ENCODE measurements at places on chromosomes 4 and X. TPM values are rescaled to one million over a fixed set of nuclear protein-coding genes. Genes with fewer than 3 reads are reported as not detected.

DNA sequence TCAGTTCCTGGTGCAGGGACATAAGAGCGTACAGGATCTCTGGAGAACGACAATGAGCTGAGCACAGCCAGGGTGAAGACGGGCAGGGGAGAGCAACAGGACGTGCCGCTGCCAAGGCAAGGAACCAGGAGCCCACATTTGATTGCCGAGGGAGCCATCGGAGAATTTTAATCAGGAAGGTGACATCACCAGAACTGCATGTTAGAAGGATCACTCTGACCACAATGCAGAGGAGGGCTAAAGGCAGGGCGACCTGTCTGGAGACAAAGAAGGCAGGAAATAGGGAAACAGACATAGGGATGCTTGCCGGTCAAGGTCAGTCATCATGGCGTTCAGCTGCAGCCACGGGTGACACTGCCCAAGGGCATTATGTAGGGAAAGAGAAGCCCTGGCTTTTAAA, 81.4 kb downstream of the RBM47 start:
- no peak for DNase-seq

NXF2B gene
- not detected for total RNA-seq

ITIH6 gene
- not detected for total RNA-seq

DNA sequence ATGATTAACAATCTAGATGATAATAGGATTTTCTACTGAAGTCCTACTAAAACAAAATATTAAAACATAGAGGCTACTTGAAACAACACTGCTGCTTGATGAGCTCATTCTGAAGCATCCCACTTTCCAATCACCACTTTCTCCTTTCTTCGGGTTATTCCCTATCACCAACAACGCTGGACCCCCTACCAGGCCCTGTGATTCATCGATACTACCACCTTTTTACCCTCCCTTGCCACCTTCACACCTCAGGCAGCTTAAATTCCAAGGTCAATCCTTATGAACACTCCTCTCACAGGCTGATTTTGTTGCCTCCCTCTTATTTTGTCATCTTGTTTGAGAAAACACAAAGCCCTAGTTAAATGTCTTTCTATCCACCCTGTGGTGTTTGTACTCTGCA, 102.6 kb downstream of the IQCM start:
- DNase-seq, result no peak

DNA sequence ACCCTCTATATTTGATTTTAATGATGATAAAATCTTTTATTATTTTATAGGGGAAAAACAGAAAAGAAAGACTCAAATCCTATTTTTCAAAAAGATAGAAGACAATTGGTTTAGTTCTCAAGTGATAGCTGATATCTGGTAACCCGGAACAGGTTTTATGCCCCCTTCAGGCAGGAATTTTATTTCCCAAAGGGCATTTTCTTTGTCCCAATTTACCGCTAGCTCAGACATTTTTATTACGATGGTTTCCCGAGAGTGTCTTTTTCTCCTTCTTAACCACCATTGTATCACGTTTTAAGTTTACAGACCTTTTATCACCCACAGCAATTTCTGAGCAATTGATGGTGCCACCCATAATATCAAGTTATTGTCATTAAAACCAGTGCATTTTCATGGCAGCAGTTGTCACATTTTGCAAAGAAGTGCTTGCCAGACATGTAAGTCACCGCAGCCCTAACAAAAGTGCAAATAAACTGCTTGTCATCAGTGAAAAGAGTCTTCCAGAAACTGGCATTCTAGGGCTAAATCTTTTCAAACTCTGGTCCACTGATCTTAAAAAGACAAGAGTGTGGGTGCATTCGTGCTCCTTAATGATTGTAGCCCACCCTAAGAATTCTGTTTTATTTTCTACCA, 204.8 kb upstream of the VCX start:
- DNase-seq, result no peak

DNA sequence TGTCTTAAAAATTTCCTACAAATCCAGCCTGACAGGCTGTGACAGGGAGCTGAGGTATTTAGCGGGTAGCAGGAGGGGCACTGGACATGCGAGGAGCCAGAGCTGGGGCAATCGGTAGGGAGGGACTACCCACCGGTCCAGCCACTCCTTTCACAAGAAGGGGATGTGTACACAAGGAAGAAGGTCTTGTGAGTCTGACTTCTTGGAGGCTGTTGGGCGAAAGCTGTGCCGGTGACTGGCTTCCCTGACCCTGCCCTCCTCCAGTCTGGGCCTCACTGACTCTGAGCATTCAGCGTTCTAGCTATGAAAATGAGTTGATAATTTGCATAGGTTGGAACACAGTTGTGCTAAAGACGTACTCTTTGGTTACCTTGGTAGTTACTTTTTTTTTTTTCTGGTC, 12.7 kb upstream of the CXCL8 start:
- DNase-seq, result no peak

TBC1D8B gene
- total RNA-seq, result 3.8 TPM

DNA sequence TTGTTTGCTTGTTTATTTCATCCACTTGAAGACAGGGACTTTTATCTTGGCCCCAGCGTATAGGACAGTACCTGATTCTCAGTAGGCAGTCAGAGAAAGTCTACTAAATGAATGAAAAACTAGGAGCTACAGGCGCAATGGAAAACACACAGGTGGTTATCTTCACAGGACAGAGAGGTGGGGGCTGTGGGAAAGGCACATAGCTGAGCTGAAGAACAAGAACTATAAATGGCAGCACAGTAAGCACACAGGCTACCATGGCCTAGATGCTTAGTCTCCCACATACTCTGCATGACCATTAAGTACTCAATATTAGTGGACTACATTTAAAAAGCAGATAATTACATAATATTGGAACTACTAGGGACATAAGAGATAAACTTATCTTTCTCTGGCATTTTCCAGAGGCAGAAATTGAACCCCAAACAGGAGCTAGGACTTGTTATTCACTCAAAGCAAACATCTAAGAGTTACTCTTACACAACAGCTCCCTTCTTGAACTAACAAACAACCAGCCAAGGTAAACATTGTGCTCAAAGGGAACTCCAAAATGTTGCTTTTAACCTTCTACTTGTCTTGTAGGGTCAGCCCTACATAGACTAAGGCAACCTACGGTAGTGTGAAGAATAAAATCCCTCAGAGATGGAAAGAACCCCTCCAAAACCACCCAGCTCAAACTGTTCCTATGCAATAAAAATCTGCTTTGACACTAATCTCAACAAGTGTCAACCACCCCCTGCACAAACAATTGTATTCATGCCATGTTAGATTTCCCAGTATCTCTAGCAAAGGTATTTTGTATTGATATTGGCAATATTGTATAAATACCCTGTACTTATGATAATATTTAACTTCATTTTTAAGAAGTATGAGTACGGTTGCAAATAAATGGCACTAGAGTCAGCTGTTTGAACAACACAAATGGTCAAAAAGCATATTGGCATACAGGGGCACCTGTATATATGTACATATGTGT, 593.6 kb downstream of the KLHL13 start:
- no peak for DNase-seq

GRCh38 chr4:10015140-10015753, 6.0 kb downstream of the SLC2A9 start:
- DNase-seq, result no peak

MID1 gene
- not detected for total RNA-seq

DNA sequence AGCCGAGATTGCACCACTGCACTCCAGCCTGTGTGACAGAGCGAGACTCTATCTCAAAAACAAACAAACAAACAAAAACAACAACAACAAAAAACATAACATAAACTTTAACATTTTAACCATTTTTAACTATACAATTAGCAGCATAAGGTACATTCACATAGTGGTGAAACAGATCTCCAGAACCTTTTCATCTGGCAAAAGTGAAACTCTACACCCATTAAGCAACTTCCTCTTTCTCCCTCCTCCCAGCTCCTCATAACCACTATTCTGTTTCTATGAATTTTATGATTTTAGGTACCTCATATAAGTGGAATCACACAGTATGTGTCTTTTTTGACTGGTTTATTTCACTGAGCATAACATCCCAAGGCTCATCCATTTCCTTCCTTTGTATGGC, 103.6 kb downstream of the FAM13A start:
- no peak for DNase-seq

FGFBP2 gene
- not detected for total RNA-seq

All from CD4-positive, alpha-beta memory T cell (primary cell).